SHP77 treated with DMSO at 0.1 percent for 48 hours (cell line): ENCODE measurements at places on chromosomes 11 and 22.

DNA sequence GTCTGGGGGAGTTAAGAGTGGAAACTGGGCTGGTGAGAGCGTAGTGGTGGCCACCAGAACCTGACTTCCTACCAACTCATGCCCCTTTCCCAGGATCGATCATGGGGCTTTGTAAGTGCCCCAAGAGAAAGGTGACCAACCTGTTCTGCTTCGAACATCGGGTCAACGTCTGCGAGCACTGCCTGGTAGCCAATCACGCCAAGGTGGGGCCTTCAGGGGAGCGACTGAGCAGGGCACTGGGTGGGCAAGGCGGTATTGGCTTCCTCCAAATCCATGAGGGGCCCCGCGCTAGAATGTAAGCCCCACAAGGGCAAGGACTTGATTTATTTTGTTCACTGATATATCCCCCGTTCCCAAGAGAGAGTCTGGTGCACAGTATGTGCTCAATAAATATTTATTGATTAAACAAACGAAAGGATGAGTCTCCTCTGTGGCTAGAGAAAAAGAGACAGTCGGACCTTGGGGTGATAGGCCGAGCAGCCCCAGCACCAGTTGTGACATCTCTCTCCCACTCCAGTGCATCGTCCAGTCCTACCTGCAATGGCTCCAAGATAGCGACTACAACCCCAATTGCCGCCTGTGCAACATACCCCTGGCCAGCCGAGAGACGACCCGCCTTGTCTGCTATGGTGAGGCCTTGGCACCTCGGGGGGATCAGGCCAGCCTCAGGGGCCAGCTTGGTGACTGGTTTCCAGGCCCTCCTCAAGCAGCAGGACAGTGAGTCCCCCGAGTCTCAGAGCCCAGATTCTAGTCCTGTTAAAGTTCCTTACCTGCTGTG lies 765 bp downstream of the ZFPL1 start:
- no peak for DNase-seq

- DNase-seq: no peak
Observed at GRCh38 chr11:12893787-12894672, 115.1 kb upstream of the RASSF10 start.

DNA sequence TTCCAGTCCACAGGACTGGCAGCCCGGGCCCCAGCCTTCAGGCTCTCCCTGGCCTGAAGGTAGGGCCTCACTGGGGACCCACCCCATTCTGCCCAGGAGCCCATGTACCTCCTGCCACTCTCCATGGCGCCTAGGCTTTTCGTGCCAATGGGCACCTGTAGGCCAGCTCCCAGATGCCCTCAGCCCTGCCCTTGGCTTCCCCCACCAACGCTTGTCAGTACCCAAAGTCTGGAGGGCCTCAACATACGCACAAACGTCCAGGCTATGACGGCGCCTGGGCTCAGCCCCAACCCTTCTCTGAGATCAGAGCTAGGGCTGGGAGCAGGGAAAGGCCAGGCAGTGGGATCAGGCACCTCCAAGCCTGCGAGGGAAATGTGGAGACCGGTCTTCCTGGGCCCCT lies 816.9 kb upstream of the LUZP2 start:
- no peak for DNase-seq

- no peak for DNase-seq
Observed at GRCh38 chr11:12200991-12201985, 90.9 kb downstream of the MICAL2 start.

DNA sequence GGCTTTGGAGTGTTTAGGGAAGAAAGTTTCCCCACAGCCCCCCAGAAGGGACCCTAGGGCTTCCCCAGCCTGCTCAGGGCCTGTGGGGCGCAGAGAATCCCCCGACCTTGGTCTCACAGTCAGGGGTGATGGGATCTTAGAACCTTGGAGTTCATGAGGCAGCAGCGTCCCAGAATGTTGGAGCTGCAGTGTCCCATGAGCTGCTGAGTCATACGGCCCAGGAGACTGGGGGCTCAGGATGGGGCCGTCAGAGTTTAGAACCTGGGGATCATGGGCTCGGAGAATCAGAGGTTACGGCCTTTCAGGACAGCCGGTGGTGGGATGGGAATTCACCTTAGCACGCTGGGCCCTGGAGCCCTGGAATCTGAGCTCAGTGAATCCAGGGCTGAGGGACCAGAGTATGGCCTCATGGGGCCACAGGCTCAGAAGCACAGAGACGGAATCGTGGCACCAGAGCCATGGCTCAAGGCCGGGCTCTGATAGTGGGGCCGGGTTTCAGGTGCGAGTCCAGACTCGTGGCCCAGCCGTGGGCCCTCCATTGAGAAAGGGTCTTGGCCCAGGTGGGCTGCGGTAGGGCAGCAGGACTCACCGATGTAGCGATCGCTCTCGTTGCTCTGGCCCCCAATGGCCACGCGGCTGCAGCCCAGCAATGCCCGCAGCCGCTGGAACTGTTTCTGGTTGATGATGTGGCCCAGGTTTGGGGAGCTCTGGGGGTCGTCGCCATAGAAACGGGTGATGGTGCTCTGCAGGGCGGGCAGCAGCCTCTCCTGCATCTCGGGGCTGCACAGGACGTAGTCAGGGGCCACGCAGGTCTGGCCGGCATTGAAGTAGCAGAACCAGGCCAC lies 9.5 kb downstream of the ALDH3B2 start:
- DNase-seq: no peak

- DNase-seq: no peak
Observed at GRCh38 chr22:45906946-45907345, 70.0 kb downstream of the WNT7B start.

GRCh38 chr11:105179542-105180278 lies 40.1 kb upstream of the CARD18 start:
- peak; percentile 81 for DNase-seq

DNA sequence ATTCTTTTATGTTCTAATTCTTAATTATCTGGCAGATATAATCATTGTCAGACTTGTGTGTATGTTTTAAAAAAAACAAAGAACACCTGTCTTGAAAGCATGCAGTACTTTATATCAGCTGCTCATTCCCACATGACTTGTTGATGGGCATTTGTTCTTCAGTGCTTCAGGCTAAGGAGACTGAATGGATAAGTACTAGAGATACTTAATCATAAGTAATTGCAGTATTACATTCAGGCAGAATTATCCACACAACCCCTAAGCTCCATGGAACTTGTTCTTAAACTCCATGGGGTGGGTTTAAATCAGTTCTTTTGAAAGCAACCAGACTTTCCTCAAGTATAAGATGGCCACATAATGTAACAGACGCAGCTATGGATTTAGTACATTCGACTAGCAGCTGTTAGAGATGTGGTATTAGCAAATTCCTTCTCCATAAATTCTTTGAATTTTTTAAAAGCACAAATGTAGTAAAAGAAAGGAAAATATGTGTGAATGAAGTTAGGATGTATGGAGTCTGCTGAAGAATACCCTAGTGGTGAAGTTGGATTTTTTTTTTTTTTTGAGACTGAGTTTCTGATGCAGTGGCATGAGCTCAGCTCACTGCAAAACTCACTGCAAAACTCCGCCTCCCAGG lies 3.0 kb downstream of the JAM3 start:
- DNase-seq: no peak

- no peak for DNase-seq
Observed at GRCh38 chr22:25558341-25558740, 6.1 kb upstream of the GRK3 start.

DNA sequence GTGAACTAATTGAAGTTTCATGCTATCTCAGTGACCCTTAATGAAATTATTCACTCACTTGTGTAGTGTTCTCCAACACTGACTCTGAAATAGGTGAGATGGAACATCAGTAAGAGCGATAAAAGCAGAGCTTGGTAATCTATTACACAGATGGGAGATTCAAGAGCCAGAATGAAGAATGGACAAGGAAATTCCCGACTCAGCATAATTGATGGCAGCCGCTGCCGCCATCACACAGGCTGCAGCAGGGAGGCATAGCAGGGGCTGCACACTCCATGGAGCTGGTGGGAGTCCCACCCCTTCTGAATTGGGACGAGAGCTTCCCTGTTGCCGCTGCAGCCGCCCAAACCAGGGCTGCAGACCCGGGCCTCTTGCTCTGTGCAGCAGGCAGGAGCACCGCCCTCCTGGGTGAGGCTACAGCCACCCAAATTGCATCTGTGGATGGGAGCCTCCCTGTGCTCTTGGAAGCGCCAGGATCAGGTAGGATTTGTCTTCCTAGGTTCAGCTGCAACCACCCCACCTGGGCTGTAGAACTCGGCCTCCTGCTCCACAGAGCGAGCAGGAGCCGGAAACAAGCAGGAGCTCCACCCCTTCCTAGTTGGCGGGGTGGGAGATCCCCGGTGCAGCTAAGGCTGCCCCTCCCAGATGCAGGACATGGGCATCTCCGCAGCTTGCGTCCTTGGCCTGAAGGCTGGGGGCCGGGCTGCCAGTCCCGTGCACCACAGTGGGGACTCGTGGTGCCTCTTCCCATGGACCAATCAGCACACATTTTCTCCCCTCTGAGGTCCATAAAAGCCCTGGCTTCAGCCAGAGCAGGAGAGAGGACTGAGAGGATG lies 535.1 kb upstream of the LUZP2 start:
- no peak for DNase-seq

GRCh38 chr11:48005831-48006270 lies 25.5 kb downstream of the PTPRJ start:
- DNase-seq: peak; percentile 58

DNA sequence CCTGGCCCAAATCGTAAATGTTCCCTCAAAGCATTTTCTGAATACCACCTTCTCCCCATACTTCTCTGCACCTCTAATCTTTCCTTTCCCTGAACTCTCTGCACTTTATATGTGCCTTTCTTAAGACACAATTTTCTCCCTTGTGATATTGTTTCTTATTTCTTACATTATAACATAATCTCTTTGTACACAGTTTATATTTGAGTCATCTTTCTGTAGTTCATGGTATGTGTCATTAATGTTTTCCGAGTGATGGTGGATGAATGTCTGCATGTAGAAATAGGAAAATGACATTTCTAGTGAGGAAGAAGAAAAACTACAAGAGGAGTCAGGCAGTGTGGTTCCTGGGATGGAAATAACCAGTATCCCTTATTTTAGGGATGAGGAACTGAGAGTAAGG lies 5.5 kb downstream of the ACRV1 start:
- DNase-seq: no peak

DNA sequence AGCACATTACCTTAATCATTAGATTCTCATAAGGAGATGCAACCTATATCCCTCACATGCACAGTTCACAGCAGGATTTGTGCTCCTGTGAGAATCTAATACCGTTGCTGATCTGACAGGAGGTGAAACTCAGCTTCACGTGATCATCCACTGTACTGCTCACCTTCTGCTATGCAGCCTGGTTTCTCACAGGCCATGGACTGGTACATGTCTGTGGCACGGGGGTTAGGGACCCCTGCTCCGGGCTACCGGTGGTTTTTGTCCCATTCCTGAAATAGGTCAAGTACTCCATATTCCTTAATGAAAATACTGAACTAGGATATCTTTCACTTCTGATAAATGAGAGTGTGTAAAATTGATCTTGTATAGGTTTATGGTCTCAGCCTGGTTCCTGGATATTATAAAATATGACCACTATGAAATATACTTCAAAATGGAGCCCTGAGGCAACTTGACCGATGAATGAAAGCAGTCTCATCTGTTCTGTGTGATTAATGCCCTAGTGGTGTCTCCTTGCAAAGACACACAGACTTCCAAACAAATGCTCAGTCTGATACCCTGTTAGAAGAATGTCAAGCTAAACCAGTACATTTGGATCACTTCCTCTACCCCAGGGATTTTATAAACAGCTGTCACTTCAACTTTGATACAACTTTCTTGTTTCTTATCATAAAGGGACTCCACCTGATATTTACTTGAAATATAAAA lies 492.9 kb upstream of the ANO3 start:
- no peak for DNase-seq

DNA sequence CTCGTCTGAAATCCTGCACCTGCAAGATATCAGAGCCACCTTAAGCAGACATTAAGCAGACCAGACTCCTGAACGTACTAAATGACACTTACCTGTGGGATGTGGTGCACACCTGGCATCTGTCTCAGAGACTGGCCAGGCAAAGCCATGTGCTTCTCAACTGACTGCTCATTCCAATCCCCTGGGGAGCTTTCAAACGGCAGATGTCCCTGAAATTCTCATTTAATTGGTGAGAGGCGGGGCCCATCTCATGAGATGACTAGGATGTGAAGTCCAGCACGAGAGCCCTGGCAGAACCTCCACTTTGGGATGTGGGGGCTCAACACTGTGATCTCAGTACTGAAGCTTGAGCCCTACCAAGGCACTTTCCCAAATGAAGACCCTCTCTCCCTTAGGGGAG lies 84.9 kb upstream of the HMGXB4 start:
- DNase-seq: no peak

DNA sequence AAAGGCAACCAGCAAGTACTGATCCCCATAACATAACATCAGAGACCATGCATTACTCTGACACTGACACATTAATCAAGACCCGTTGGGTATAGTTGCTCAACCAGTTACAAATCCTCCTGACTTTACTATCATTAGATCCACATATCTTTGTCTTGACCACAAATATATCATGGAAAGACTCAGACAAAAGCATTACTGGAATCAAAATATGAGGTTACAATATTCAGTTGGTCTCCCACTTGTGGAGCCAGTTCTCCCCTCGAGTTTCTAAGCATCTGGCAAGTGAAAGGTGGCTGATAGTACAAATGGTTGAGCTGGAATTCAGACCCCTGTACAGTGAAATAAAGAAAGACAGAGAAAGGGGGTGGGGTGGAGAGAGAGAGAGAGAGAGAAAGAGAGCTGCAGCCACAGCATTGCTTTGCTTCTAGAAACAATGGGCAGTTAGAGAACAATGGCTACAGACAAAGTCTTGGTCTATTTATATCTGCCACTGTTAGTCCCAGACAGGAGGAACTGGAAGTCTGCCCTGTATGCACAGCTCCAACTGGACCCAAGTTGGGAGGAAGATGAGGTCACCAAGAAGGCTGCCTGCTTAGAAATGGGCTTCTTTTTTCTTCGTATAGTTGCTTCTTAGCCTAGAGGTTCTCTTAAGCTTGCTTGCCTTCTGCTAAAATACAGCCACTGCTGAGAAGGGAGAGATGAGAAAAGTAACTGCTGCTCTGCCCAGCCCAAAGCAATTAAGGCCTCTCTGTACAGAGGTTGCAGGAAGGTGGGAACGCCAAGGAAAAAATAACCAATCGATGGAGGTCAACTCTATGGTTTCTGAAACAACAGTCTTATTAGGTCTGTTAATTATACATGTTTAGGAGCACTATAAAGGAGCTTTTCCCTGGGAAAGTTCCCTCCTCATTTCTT lies 85.5 kb downstream of the ETS1 start:
- DNase-seq: no peak

- DNase-seq: no peak
Observed at GRCh38 chr11:87125257-87125656, 87.5 kb downstream of the TMEM135 start.

GRCh38 chr22:20002128-20002527 lies 14.5 kb downstream of the ARVCF start:
- DNase-seq: no peak

- peak; percentile 2 for DNase-seq
Observed at GRCh38 chr11:107549253-107549953, 16.1 kb downstream of the ALKBH8 start.

GRCh38 chr22:46044621-46045458 lies 67.9 kb upstream of the WNT7B start:
- DNase-seq: no peak

DNA sequence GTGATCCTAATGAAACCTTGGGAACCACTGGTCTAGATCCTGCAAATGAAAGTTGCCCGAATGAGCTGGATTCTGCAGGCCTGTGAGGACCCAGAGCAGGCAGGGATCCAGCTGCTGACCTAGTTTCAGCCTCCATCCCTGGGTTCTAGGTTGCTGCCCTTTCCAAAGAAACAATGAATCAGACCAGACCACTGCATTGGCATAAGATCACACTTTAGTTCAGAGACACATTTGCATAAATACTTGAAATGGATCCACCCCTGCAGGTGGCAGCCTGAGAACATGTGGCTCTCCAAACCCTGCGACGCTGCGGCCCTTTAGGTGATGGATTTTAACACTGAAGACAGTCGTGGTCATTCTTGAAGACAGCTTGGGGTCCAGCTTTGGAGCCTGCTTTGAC lies 23.7 kb downstream of the ADAMTS8 start:
- no peak for DNase-seq
